Activated CD8-positive, alpha-beta memory T cell treated with anti-CD3 and anti-CD28 coated beads, Interleukin-2, amount 50 U/mL, for 48 hours (primary cell): ENCODE measurements at places on chromosomes 6 and 20.

DNA sequence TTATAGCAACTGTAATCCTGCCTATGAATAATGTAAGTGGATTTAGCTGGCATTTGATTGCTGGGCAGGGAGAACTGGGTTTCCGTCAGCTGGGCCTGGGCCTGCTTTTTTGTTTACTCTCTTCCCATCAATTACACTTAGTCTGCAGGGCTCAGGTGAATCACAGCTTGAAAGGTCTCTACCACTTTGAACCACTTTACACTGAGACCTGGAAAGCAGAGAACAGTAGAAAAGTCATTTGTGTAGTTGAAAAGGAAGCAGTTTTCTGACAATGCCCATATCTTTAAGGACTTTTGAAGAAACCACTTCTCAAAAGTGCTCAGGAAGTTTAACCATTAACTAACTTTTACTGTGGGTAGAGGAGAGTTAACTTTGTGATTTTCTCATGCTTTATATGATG lies 315.4 kb upstream of the SASH1 start:
- DNase-seq = no peak

- no peak for DNase-seq
Observed at GRCh38 chr6:34526241-34526972, 29.7 kb downstream of the SPDEF start.

GRCh38 chr6:36130667-36131510 lies 576 bp downstream of the MAPK13 start:
- DNase-seq = peak; percentile 82

- no peak for DNase-seq
Observed at GRCh38 chr20:60011512-60012507, 53.6 kb downstream of the CDH26 start.

DNA sequence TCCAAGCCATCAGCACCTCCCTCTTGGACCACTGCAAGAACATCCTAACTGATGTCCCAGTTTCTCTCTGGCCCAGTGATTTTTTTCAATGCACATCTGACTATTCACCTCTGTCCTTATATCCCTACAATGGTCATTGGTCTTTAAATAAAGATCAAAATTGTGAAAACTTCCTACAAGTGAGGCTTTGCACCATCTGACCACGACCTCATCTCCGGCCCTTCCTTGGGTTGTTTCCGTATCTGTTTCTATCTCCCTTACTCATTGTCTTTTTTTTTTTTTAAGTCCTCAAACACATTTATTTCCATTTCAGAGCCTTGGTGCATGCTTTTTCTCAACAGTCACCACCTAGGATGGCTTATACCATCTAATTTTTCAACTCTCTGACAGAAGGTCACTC lies 88.1 kb downstream of the IPCEF1 start:
- DNase-seq = no peak

- DNase-seq = no peak
Observed at GRCh38 chr20:57025666-57026224, 240.7 kb downstream of the BMP7 start.

DNA sequence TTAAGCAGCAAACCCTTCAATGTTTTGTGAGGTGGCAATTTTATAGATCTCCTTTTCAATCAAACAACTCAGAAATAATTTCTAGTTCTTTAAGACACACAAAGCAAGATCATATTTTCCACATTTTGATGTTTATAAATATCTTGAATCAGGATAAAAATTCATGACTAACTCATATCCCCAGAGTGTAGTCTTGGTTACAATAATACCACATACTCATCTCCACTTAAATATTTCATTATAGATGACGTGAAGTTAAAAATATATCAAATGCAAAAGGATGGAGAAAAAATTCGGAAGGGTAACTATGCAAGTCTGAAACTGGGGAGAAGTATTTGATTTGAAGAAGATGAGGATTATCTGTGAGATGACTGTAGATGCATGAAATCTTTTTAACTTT lies 59.8 kb upstream of the HIVEP1 start:
- no peak for DNase-seq

DNA sequence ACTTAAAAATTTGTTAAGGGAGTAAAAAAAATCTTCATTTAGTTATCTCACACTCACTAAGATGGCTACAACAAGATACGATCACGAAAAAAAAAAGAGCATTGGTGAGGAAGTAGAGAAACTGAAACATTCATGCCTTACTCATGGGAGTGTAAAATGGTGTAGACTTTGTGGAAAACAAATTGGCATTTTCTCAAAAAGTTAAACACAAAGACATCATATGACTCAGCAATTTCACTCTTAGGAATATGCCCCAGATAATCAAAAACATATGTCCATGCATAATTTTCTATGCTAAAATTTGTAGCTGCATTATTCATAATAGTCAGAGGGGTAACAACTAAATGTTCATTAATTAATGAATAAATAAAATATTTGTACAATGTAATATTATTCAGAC lies 120.9 kb upstream of the IRAK1BP1 start:
- DNase-seq = no peak

DNA sequence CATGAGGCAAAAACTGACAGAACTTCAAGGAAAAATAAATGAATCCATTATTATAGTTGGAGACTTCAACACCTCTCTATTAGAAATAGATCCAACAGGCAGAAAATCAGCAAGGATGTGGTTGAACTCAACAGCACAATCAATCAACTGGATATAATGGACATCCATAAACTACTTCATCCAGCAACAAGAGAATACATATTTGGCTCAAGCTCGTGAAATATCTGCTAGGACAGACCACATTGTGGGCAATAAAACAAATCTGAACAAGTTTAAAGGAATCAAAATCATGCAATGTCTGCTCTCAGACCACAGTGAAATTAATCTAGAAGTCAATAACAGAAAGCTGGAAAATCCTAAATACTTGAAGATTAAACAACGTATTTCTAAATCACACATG lies 362.6 kb downstream of the CD109 start:
- DNase-seq = no peak

DNA sequence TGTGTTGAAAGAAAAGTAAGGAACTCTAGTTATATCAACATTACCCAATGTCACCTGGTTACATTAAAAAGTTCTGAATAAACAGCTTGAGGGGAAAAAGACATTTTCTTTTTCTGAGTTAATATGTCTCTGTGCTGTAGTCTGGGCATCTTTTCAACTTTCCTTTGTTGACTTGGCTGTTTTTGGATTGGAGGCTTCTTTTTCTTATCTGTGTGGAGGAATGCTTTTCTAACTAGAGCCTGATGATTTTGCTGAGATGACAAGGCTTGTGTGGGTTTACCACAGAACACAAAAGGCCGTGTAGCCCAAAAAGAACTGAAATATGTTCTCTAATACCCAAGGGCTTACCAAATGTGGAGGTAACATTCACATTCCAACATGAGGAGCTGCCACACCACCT lies 161.8 kb downstream of the KCNQ5 start:
- no peak for DNase-seq

DNA sequence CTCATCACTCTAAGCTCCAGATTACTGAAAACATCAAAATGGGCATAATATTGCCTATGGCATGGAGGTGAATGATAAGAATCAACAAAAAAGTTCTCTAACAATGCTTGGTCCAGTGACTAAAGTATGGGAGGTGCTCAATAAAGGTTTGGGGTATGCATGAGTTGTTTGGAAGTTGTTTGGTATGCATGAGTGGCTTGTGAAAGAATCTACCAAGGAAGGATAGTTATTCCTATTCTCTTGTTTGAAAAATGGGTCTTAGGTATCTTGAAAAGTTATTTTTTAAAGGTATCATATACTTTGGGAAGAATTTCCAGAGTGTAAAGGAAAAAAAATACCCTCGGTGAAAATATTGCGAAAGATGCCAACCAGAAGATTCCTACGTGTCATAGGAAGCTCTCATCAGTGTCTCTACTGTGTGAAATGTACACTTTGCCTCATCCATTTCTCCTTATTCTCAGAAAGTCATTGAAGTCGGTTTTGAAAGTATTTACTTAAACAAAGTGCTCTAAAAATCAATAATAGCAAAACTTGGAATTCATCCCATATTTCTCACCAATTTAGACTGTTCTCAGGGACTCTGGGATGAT lies 449.8 kb downstream of the ADGRB3 start:
- no peak for DNase-seq

- DNase-seq = no peak
Observed at GRCh38 chr20:10520528-10520927, 85.4 kb downstream of the SLX4IP start.

- DNase-seq = no peak
Observed at GRCh38 chr6:129632172-129632613, 77.8 kb downstream of the ARHGAP18 start.

DNA sequence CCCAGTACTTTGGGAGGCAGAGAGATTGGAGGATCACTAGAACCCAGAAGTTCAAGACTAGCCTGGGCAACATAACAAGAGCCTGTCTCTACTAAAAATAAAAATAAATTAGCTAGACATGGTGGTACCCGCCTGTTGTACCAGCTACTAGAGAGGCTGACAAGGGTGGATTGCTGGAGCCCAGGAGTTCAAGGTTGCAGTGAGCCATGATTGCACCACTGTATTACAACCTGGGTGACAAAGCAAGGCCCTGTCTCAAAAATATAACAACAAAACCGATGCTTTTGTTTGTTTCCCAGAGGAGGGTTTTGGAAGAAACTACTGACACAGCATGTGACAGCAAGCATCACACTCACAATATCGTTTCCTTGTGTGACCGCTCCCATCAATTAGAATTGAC lies 119.6 kb downstream of the TSHZ2 start:
- no peak for DNase-seq

DNA sequence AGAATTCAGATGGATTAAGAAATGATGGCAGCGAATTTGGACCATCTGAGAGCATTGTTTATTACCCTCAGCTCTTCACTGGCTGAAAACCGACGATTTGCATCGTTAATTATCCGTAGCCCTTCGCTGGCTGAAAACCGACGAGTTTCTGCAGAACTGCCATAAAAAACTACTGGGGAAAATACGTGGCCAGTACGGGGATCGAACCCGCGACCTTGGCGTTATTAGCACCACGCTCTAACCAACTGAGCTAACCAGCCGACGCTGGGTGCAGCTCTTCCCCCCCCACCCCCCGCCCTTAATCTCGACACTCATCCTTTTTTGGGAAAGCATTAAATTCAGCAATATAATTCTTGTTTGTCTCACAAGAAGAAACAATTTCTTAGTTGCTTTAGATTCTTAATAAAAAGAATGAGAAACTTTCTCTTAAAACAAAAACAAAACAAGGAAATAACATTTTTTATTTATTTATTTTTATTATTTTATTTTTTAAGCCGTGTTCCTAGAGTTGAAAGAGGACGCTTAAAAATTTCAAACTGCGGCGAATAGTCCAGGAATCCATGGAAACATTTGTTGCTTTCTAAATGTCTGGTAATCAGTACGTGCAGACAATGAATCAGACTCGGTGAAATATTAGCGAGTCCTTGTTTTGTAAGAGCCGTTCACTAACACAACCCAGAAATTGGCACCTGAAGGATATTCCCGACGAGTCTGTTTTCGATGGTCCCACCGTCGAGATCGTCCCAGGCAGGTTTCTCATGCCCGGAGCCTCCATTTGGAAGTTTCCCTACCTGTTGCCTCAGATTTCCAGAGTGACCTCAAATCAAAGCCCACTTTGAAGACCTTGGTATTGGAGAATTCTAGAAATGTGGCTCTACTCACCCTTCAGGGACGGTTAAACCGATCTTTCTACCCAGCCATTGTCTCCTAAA lies 27.8 kb downstream of the PRSS16 start:
- peak; percentile 75 for DNase-seq

DNA sequence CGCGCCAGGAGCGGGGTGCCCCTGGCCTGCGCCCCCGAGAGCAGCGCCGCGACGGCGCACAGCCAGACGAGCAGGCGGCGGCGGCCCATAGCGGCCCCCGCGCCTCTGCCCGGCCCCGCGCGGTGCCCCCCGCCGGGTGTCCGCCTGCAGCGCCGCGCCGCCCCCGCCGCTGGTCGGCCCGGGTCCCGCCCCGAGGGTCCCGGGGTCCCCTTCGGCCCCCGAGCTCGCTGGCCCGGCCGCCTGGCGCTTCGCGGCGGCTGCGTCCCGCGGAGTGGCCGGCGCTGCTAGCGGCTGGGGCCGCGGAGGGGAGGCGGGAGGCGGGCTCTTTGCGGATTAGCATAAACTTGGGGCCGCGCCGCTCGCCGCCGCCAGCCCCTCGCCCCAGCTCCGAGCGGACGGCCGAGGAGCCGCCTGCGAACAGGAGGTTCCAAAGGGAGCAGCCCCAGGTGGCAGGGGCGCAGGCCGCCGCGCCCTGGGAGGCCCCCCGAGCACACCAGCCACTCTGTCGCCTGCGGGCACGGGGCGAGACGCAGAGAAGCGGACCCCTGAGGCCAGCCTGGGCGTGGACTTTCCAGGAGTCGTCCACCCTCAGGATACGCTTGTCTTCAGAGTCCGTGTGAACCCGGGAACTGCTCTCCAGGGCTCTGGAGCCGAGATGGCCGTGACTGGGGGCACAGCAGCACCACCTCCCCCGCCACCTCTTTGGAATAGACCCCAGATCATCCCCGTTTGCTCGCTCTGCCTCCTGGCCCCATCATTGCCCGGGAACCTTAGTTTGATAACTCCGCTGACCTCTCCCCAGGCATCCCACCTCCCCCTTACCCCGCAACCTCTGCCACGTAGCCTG lies at the start of gene EMILIN3:
Gene EMILIN3 (minus strand): TSS at position 273 of the 847 bp plus-strand sequence. CDS start 184 bp downstream, at position 89.
- no peak for DNase-seq

DNA sequence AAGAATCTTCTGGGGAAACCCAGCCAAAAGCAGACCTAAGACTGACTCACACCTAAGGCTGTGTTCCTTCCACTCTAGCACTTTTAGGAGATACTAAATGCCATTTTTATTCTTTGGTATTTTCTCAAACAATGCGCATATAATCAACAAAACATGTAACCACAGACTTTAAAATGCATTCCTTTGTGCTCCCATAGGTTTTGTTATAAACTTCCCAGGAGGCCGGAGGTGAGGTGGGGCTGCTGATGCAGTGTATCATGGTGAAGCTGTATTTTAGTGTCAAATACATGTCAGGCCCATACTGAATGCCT lies 155.2 kb downstream of the BTBD3 start:
- no peak for DNase-seq

DNA sequence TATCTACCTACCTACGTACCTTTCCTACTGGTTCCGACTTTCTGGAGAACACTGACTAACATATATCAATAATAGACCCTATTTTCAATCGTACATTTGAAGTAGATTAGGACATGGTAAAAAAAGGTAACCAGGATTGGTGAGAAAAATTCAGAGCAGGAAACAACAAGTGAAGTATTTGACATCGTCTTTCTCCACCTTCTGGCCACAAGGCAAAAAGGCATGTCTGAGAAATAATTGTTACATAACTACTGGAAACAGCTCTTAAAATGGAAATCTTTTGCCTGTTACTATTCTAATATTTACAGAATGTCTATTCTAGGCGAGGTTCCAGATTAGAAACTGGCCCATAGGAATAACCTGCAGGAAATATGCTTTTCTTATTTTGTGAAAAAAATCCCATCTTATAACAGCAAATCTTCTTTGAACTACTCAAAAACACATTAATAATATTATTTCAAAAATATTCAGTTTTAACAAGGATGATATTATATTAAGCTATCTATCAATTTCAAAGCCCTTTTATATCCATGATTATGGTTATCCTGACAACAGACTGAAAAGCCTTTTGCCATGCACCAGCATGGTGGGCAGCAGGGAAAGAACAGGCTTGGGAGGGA lies 80.8 kb downstream of the RCAN2 start:
- no peak for DNase-seq

GRCh38 chr20:64258071-64258823 lies 2.7 kb downstream of the PCMTD2 start:
- DNase-seq = no peak

- no peak for DNase-seq
Observed at GRCh38 chr6:26086211-26086610, 1.0 kb upstream of the HFE start.

GRCh38 chr6:159535656-159536350 lies 157.2 kb downstream of the SOD2 start:
- DNase-seq = no peak

- DNase-seq = no peak
Observed at GRCh38 chr6:84166395-84166794, 61.0 kb downstream of the CEP162 start.
